ENCODE measurements at places on chromosomes 3 and 15. TPM values are rescaled to one million over a fixed set of nuclear protein-coding genes. Genes with fewer than 3 reads are reported as not detected.

GRCh38 chr3:118736107-118736506 is 298.5 kb downstream of the IGSF11 start:
- no peak for DNase-seq

DNA sequence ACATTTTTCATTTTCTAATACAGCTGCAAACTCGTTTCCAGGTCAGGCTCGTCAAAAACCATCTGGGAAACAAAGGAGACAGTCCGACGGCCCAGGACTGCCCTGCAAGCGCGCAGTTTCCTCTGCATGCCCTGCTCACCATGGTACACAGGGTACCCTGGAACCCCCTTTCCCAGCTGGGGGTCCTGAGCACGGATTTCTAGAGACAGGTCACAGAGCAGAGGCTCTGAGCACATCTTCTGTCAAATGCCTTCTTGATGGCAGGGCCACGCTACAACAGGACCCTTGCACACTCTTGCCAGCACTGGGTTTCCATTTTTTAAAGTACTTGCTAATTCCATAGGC is 8.1 kb downstream of the ZXDC start:
- DNase-seq: peak; percentile 4

DNA sequence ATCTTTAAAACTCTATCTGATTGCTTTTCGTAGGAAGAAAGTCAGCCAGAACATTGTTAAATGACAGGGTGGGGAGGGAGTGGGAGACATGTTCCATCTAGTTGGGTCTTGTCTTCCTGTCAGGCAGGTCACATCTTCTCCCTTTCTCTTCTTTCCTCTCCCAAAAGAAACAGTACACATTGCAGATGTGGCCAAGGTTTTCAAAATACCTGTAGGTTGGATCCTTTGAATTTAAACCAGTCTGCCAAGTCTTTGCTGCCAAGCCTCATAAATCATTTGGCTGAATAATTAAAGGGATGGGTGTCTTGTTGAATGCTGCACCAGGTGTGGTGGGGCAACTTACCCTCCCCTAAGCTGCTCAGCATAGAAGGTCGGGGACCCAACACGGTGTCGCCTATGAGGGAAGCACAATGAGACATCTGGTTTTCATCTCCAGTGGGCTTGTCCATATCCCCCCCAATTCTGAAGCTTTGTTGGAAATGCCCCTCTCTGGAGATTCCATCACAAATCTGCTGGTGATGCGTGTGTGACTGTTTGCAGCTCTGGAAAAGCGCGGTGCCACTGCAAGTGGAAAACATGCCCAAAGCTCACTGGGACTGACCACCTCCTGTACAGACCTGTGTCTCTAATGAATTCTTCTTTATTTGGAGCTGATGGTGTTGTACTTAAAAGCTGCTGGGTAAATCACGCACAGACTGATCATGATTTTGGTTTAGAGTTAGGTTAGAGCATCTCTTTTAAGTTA is 112.6 kb downstream of the FILIP1L start:
- no peak for DNase-seq

ACY1 gene
- 18.3 TPM for polyA plus RNA-seq

GRCh38 chr15:69154684-69155083 is 5.8 kb upstream of the GLCE start:
- no peak for DNase-seq

GRCh38 chr3:106056931-106057330 is 188.1 kb upstream of the CBLB start:
- DNase-seq: no peak

GRCh38 chr3:188943591-188943990 is 228.2 kb upstream of the TPRG1 start:
- no peak for DNase-seq

DNA sequence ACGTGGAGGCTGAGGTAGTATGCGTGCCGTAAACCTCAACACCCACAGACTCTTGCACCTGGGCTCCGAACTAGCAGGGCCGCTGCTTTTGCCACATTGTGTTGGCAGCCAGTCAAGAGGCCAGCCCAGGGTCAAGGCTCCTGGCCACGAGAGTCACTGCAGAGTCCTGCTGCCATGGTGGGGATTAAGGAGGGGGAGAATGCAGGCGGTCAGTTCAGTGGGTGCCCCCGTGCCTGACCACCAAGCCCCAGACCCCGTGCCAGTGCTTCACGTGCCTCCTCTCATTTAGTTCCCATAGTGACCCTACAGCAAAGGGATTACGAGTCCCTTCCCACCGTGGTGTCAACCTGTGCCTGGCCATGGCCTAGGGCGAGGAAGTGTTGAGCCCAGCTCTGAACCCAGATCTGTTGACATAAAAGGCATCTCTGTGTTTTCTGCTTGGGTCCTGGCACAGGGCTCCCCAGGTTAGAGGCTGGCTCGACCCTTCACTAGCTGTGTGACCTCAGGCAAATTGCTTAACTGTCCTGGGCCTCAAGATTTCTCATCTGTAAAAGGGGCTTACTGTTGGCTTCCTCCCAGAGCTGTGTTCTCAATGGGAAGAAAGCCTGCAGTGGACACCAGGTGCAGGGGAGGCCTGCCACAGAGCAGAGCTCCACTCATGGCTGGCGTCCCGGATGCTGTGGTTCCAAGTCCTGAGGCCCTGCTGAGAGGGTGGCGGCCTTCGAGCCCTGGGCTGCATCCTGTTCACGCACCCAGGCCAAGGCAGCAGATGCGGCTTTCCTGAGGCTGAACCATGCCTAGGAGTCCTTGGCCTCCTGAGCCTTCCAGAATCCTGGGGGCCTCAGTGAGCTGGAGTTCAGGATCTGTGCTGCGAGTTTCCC is 32.8 kb downstream of the FBLN2 start:
- peak; percentile 67 for DNase-seq

TERB2 gene
- polyA plus RNA-seq: not detected

DUOXA2 gene
- polyA plus RNA-seq: not detected

DNA sequence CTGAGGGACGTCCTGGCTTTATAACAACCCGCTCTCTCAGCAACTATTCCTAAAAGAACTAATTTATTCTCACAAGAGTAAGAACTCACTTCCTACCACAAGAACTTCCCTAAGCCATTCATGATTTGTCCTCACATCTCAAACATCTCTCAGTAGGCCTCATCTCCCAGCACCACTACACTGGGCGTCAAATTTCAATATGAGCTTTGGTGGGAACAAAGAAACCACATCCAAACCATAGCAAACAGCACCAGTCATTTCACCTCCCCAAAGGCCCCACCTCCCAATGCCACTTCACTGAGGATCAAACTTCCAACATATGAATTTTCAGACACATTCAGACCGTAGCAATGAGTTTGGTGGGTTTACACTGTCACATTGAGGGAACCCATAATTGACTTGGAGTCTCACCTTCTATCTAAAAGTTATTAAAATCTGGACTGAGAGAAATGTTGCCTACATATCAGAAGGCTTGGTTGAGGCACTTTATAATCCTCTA is 116.4 kb upstream of the AGBL1 start:
- no peak for DNase-seq

- DNase-seq: no peak
Measured at GRCh38 chr3:19213603-19214220, 65.4 kb downstream of the KCNH8 start.

PLA2G4D gene
- not detected for polyA plus RNA-seq

DNA sequence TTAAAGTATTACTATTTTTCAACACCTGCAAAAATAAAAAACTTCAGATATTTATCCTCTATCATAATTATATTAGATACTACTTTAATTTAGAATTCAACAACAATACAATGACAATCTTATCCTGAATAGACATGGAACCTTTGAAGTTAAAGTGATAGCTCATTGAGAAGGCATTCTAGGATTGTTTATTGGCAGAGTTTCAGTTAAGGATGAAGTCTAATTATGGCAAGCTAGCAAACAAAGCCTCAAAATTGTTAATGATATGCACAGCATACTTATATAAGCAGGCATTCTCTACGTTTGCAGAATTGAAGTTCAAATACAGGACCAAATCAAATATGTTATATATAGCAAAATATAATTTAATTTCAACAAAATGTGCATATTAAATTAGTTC is 91.2 kb upstream of the ABI3BP start:
- no peak for DNase-seq

GRCh38 chr3:129399895-129400357 is 28.5 kb downstream of the EFCAB12 start:
- no peak for DNase-seq

GRCh38 chr15:75672646-75673425 is 25.1 kb downstream of the SNX33 start:
- DNase-seq: no peak

SHC4 gene
- polyA plus RNA-seq: 1.3 TPM

- DNase-seq: peak; percentile 39
Measured at GRCh38 chr3:135329479-135329878, 534.4 kb downstream of the EPHB1 start.

DNA sequence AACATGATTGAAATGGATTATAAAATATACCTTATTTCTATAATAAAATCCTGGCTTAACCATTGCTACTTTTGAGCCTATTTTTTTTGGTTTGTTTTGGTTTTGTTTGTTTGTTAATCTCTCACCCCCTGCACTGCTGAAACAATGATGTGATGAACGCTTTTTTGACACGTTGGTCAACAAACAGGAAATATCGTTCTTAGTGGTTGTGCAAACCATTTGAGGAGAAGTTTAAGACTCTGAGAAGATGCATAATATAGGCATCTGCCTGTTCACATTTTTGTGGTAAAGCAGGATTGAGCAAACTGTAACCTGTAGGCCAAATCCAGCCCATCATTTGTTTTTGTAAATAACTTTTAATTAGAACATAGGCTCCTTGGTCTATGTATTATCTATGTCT is 75.5 kb upstream of the MDFIC2 start:
- DNase-seq: no peak

RPL32 gene
- 1,409 TPM for polyA plus RNA-seq

DNA sequence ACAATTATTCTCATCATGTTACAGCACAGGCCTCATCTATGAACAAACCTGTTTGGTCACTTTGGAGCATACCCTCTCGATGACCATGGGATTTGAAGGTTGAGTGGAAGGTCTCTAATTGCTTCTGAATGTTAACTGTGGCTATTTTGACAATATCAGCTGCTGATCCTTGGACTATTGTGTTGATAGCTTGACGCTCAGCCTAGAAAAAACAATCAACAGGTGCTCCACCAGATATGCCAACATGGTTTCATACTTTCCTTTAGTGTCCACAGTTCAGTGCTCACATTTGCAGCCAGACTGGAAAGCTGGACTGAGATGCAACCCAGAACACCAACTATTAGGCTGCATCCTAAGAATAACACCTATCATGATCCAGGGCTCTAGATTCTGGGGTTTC is 109.7 kb downstream of the POLQ start:
- DNase-seq: no peak

GRCh38 chr3:170414202-170414663 is 4.4 kb upstream of the CLDN11 start:
- no peak for DNase-seq

DNA sequence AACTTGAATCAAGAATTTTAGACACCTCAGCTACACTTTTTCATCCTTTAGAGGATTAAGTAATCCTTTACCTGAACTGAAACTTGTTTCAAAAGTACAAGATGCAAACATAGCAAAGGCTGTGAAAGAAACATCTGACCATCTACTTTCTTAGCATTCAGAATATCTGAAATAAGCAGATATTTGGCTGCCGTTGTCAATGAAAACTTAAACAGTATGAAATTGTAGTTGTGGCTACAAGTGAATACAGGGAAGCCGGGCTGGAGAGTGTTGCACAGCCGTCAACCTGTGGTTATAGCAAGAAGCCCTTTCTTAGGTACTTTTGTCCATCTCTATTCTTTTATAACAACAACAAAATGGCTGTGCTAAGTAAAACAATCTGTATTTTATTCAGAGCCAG is 6.9 kb upstream of the CX3CR1 start:
- no peak for DNase-seq

- DNase-seq: no peak
Measured at GRCh38 chr3:24235121-24235520, 259.5 kb downstream of the THRB start.

DNA sequence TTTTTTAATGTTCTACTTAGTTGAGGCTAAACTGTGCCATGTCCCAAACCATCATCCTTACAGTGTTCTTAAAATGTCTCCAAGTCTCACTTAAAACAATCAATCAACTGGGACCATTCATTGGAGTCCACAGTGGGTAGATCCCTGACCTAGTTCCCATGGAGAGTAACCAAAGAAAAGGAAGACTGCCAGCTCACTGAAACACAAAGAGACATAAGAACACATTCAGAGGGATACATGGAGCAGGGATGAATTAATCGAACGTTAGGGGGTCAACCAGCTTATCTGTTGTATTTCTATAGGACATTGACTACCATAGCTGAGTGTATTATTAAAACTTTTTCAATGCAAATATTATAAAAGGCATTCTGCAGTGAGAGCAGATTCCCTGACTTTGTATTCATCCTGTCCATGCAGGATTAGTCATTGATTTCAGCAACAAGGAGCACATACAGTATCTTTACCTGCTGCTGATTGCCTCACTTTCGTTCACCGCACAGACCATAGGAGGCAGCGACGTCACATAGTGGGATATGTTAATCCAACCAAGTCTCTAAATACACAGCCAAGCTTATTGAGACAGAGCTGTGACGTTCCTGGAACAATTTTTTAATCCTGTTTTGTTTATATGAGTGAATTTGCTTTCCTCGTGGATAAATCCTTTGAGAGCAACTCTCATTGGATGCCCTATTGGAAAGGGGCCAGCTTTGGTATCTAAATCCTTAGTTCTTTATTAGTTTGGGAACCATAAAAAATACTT is 364.9 kb upstream of the RBMS3 start:
- DNase-seq: no peak

MYNN gene
- 9.9 TPM for polyA plus RNA-seq

GRCh38 chr15:69668963-69669362 is 216.3 kb downstream of the RPLP1 start:
- peak; percentile 33 for DNase-seq

DNA sequence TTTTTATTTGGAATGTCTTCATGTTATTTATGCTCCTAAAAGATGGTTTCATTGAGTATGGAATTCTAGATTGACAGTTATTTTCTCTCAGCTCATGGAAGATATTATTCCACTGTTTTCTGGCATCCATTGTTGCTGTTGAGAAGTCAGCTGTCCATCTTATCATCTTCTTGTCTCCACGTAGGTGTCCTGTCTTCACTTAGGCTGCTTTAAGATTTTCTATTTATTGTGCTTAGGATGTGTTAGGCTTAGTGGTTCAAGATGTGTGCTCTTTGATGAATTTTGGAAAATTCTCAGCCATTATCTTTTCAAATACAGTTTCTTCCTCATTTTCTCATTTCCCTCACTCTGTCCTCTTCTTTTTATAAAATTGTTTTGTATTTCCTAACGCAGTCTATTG is 52.0 kb downstream of the SNRK start:
- DNase-seq: no peak

PLCL2 gene
- 10.4 TPM for polyA plus RNA-seq

DNA sequence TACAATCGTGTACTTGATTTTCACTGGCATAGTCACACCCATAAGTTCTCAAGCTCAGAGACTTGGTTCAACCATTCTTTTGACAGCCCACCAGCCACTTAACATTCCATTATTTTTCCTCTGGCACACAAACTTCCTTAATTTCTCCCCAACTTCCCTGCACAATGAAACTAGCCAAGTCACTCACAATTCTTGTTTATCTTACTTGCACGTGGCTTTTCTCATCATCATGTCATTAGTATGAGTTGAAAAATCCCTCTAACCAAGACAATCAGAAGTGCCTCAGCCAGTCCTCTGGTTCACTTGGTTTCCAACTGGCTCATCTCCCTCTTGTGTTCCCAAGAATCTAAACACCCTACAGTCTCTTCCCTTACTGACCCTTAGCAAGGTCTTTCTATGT is 110.5 kb upstream of the PTPRG start:
- no peak for DNase-seq

- DNase-seq: no peak
Measured at GRCh38 chr3:72625602-72626337, 222.5 kb downstream of the SHQ1 start.
